Activated naive CD8-positive, alpha-beta T cell treated with anti-CD3 and anti-CD28 coated beads, Interleukin-2, amount 10 ng/mL, durations not matched to agents 7 days and 5 days (primary cell): ENCODE measurements at places on chromosomes 16 and 17.

DNA sequence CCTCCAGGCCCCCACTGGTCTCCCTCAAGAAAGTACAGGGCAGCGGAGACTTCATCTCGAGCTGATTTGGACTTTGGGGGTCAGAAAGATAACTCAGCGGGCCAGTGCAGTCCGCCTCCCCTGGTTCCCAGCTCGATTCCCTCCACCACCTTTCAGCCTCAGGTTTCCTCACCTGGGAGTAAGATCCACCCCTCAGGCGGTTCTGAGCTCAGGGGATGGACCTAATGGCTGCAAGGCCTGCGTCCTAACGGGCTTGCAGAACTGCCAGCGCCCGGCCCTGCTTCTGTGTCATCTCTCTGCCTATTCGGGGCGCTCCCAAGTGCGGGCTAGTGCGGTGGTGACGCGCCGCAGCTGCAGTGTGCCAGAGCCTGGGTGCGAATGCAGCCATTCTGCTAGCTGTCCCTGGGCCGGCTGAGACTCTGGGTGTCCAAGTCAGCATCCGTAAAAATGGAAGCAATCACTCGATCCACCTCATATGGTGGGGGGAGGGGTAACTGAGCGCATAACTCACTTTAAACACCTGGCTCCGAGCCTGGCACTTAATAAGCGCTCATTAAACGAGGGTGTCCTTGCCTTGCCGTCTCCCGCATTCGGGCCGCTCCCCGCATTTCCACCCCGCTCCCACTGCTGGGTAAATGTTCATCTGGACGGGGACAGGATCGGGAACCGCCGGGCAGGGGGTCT lies 129.6 kb upstream of the LHX1 start:
- no peak for DNase-seq

DNA sequence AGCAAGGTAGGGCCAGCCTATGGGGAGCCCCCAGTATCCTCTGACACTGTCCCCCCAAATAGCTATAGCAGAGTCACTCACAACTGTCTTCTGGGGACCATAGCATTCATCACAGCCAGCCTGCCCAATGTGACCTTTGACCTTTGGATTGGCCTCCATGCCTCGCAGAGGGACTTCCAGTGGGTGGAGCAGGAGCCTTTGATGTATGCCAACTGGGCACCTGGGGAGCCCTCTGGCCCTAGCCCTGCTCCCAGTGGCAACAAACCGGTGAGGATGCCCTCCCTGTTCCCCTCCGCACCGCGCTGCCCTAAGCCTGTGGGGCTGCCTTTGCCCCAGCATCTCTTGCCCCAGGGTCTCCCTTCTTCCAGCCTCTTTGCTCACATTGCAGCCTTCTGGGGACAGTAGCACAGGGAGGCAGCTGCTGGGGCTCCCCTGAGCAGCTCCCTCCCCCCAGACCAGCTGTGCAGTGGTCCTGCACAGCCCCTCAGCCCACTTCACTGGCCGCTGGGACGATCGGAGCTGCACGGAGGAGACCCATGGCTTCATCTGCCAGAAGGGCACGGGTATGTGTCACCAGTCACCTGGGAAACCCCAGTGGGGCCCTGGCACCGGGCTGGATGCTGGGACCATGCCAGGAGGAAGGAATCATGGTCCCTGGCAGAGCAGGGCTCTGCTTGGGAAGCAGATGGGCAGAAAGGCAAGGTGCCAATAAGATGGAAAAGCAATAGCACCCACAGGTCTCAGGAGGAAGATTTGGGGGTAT lies 61.1 kb downstream of the MRC2 start:
- DNase-seq: no peak

DNA sequence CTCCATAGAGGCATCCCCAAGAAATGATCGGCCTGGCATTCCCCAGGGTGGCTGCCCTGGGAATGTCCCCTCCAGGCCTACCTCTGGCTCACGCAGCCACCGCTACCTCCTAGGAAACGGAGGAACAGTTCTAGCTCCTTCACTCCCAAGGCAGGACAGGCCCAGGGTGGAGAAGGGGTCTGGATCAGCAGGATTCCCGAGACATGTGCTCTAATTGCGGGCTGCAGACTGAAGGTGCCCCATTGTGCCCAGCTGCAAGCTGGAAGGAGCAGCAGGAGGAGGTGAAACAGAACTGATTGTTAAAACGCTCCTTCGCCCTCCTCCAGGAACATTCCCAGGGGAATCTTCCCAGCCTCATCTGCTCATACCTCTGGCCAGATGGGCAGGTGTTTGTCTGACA lies 40.8 kb downstream of the SCNN1G start:
- DNase-seq: no peak

GRCh38 chr17:59496178-59496577 lies 69.2 kb upstream of the DHX40 start:
- no peak for DNase-seq

- no peak for DNase-seq
These were observed 124.6 kb downstream of the GP2 start for GRCh38 chr16:20202747-20203146.
